Glomerular endothelial cell (primary cell): ENCODE measurements at places on chromosomes 3 and 15. TPM values are rescaled to one million over a fixed set of nuclear protein-coding genes. Genes with fewer than 3 reads are reported as not detected.

- no peak for DNase-seq
Measured at GRCh38 chr3:130941793-130942192, 47.9 kb downstream of the ATP2C1 start.

DNA sequence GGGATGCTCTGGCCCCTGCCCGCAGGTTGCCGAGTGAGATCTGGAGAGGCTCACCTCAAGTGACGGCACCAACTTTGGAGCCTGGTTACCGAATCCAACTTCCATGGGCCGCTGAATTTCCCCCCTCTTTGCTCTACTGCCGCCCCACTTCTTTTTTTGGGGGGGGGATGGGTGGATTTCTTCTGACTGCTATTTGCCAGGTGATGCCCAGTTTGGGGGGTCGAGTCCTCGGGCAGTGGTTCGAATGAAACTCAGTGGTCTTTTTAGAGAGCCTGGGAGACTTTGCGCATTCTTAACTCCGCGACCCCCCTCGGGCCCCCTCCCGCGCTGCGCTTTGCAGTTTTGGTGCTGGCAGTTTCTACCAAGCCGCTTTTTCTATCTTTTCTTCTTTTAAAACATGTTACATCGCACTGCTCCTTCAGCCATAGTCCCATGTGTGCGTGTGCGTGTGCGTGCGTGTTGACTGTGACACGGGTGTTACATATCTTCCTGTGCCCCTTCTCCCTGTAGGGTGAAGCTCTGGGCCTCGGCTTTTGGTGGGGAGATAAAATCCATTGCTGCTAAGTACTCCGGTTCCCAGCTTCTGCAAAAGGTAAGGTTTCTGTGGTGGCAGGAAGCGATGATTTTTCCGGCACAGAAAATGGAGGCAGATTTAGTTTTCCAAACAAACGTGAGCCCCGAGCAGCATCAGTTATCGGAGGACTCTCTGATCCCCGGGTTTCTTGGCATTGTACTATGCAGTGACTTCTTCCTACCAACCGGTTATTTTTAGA is 837 bp downstream of the CACNA2D3 start:
- DNase-seq = no peak

- no peak for DNase-seq
Measured at GRCh38 chr3:56296361-56296760, 171.9 kb downstream of the ERC2 start.

GRCh38 chr3:53552730-53553129 is 58.3 kb downstream of the CACNA1D start:
- DNase-seq = no peak

- no peak for DNase-seq
Measured at GRCh38 chr15:78306176-78306774, 6.9 kb upstream of the SKIC8 start.

DNA sequence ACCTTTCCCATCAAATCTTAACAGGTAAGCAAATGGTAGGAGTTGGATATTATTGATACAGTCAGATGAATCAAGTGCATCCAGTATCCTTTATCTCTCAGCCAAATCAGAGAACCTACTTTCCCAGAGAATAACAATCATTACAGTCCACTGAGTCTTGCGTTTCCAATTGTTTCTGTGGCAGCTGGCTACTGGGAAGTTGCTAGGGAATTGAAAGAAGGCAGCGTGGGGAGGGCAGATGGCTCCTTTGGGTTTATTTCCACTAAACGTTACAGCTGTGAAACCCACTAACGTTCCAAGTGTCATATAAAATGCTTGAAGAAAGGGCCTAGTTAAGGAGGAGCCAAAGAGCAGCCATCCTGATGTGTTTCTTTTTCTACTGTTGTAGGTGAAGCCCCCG is 78.4 kb downstream of the WDR72 start:
- DNase-seq = no peak

The NSUN3 gene
- total RNA-seq = 5.7 and 12.6 TPM in 2 replicates
